ENCODE measurements at places on chromosomes 16 and 17.

DNA sequence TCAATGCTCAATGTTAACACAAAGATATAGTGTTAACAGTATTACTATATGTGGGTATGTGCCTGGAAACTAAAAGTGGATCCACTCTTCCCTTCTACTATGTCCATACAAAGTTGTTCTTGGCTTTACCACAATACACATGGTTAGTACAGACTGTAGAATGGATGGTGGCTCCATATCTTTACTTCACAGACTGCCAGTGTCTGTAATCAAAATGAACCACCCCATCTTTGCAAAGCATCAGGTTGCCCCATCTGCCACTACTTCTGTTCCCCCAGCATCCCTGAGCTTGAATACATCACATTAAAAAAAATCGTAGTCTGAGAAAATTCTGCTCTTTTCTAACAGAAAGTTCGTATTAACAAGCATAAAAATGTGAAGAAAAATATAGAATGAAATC is 30.0 kb downstream of the USP32 start:
- DNase-seq = no peak

GRCh38 chr17:1002412-1002753 is 5.5 kb downstream of the TIMM22 start:
- DNase-seq = no peak

DNA sequence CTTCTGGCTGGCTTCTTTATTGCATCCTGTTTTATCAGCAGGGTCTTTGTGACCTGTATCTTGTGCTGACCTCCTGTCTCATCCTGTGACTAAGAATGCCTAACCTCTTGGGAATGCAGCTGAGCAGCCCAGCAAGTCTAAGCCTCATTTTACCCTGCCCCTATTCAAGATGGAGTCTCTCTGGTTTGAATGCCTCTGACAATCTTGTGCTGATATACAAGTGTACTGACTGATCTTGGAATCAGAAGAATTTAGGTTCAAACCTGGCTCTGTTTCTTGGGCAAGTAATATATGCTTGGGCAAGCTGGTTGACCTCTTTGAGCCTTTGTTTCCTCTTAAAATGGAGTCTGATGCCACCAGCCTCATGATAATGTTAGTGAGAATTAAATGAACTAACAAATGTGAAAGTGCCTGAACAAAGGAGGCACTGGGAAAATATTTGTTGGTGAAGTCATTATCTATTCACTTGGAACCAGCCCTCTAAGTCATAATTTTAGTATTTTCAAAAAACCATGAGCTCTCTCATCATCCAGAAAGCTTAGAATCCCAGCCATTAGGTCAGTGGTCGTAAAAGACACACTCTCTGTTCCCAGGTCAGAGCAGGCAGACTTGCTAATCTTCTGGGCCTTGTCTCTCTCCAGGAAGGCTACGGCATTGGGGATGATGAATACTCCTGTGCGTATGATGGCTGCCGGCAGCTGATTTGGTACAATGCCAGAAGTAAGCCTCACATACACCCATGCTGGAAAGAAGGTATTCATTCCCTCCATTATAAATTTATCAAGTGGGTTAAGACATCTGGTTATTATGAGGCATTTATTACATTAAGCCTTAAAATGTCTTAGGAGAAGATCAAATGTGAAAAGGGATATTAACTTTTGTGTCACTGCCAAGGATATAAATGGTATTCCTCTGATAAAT is 18.1 kb upstream of the ARL2BP start:
- DNase-seq = no peak

DNA sequence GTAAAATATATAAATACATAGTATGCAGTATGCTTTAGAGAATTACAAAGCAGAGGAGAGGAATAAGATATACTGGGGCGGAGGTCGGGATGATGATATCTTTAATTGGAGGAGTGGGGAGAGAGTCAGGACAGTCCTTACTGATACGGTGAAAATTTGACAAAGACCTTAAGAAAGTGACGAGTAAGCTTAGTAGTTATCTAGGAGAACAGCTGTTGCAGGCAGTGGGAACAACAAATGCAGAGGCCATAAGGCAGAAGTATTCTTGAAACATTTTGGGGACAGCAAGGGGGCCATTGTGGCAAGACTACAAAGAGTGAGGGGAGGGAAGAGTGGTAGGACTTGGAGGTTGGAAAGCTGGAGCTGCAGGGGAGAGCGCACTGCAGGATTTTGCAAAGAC is 22.3 kb upstream of the CDC6 start:
- no peak for DNase-seq

DNA sequence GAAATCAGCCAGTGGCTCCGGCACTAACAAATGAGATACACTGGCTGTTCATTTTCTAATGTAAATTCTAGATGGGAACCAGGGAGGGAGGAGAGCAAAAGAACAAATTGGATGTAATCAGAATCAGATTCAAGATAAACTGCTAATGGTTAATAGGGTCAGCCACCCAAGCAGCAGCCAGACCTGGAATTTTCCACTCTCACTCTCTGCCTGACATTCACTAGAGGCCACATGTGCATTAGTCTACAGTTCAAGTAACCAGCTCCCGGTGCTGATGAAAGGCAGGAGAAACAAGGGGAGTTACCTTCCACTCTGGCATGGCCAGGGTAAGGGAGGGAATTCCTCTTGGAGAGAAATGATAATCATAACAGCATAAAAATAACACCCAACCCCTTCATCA is 597.7 kb downstream of the TOX3 start:
- DNase-seq = peak; percentile 14

GRCh38 chr16:12235110-12235509 is 258.6 kb downstream of the SNX29 start:
- DNase-seq = no peak

DNA sequence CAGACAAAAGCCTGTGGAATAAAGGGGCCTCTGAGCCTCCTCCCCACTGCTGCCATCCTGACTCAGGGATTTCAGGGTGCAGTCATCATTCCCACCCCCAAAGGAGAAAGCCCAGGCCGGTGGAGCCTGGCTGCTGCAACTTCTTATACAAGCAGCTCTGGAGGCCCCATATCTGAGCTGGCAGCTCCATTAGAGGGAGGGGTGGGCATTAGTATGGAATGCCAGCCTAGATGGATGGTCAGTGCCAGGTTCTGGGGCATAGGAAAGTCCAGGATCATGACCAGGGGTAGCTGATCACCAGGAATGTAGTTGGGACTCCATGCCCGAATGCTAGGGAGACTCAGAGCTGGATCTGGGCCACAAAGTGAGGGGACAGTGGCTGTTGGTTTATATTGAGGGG is 581.0 kb downstream of the KCNJ18 start:
- DNase-seq = no peak

GRCh38 chr16:82846806-82847205 is 220.0 kb downstream of the CDH13 start:
- DNase-seq = no peak

DNA sequence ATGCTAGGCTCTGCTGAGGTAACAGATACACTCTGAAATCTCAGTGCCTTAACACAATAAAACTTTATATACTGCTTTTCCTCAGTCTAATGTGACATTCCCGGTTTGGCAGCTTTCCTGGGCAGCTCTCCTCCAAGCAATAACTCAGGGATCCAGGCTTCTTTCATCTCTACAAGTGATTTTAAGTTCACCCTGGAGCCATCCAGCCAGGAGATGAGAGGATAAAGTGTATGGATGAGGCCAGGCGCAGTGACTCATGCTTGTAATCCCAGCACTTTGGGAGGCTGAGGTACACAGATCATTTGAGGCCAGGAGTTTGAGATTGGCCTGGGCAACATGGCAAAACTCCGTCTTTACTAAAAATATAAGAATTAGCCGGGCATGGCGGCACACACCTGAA is 147.2 kb downstream of the UTP18 start:
- DNase-seq = no peak

DNA sequence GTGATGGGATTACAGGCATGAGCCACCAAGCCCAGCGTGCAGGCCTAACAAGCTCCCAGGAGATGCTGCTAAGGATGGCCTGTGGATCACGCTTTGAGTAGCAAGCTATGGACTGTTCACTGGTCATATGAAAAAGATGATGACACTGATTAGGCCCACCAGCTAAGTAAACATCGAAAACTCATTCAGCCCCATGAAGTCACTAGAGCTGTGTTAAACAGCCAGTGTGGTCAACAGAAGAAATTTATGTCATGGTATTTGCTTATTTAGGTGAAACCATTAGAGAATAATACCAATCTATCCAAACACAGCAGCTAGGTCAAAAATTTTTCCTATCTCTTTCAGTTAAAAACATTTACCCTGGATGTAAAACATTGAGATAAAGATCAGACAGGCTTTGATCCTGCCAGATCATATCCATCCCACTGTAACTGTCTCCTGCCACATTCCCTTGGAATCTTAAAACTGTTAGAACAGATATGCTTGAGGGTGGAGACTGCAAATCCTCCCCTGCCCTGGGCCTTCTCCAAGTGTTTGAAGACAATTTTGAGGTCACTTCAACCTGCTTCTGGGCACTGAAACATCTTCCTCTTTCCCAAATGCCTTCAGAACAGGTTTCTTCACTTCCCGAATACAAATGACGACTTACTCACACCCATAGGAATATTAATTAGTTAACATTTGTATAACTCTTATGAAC is 30.9 kb downstream of the HOXB1 start:
- DNase-seq = peak; percentile 74

GRCh38 chr17:16991349-16992009 is 19.6 kb upstream of the TNFRSF13B start:
- DNase-seq = peak; percentile 73

DNA sequence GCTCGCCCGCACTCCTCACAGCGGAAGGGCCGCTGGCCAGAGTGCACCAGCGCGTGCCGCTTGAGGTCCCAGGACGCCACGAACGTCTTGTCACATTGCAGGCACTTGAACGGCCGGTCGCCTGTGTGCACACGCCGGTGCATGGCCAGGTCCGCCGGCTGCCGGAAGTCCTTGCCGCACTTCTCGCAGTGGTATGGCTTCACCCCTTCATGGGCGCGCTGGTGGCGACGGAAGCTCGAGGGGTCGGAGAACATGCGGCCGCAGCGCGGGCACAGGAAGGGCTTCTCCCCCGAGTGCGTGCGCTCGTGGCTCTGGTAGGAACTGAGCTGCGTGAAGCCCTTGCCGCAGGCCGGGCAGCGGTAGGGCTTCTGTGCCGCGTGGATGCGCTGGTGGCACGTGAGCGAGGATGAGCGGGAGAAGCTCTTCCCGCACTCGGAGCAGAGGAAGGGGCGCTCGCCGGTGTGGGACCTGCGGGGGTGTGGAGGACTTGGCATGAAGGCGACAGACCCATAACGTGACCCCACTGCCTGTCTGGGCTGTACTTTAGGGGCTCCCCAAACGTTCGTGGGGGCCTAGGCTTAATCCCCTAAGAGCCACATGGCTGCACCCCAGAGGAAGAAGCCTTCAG is 12.1 kb downstream of the ZNF668 start:
- DNase-seq = no peak

GRCh38 chr16:66489818-66490217 is 60.1 kb downstream of the TK2 start:
- DNase-seq = no peak

DNA sequence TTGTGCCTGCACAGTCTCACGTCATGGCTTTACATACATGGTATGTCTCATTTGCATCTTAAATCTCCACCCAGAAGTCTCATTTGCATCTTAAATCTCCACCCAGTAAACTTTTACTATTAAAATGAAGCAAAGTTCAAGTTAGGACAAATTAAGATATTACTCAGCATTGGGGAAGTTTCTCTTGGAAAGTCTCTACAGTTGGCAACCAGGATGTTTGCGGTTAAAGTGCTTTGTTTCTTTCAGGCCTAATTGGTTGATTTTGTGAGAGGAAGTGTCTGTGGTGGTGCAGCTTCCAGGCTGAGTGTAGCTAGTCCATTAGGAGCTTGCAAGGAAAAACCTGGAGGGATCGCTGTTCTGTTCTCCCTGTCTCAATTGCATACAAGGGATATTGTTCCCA is 1373.3 kb upstream of the GOT2 start:
- no peak for DNase-seq

- DNase-seq = no peak
These were observed 1.5 kb downstream of the HAPSTR1 start for GRCh38 chr16:9092978-9093344.

DNA sequence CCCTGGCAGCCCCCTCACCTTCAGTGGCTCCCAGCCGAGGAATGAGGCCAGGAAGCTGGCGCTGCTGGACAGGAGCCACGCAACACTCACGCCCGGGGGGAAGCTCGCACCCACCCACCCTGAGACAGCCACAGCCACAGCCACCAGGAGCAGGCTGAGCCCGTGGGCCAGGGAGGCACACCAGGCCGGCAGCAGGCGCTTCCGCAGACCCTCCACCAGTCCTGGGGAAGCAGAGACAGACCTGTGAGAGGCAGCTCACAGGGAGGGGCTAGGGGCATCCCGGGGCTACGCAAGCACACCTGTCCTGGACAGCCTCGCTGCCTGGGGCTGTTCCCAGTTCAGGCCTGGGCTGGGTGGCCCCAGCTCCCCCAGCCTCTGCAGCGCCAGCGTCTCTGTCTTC is 41.9 kb downstream of the PKD1 start:
- no peak for DNase-seq

GRCh38 chr16:4217204-4218131 is 24.4 kb downstream of the SRL start:
- no peak for DNase-seq

- no peak for DNase-seq
These were observed 303.0 kb upstream of the ZFHX3 start for GRCh38 chr16:73350707-73351452.

GRCh38 chr17:59752922-59753321 is 45.5 kb downstream of the VMP1 start:
- DNase-seq = no peak

- no peak for DNase-seq
These were observed 53.6 kb downstream of the KANSL1 start for GRCh38 chr17:46139432-46140210.

DNA sequence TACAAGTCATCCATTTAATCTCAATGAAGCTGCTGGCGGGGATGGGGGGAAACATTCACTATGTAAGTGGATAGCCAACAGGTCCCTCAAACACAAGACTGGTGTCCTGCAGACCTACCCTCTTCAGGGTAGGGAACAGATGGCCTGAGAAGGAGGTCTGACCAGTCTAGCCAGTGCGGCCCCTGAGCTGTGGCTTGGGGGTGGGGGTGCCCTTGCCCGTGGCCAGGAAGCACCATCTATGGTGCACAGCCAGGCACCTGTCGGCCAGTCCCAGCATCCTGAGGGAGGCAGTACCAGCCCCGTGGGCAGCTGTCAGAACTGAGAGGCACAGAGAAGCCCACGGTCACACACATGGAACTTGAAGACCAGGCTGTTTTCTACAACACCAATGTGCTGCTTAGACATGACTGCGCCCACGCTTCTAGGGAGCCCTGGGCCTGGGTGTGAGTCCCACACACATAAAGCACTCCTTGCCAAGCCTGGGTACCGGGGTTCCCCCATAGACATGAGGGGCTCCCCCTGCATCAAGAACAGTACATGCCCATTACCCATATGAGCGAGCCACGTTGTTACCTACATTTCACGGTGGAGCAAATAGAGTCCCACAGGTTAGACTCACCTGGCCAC is 40.9 kb downstream of the RMI2 start:
- no peak for DNase-seq

GRCh38 chr17:11871773-11872172 is 125.5 kb downstream of the ZNF18 start:
- DNase-seq = no peak

- DNase-seq = no peak
These were observed 9.5 kb upstream of the MRC2 start for GRCh38 chr17:62617894-62618472.

GRCh38 chr17:62650587-62650986 is 23.1 kb downstream of the MRC2 start:
- no peak for DNase-seq

GRCh38 chr16:10168258-10168657 is 14.0 kb downstream of the GRIN2A start:
- DNase-seq = no peak

GRCh38 chr17:13544292-13544691 is 57.4 kb downstream of the HS3ST3A1 start:
- DNase-seq = no peak

- peak; percentile 55 for DNase-seq
These were observed 1.5 kb upstream of the RNF112 start for GRCh38 chr17:19409509-19409908.

Data from SW480 (cell line).